ENCODE measurements at places on chromosomes 1 and 21.
A peak's percentile ranks its signal among the peaks of the same experiment; 100 is the strongest.

GRCh38 chr21:34908419-34909055 is 140.6 kb downstream of the RUNX1 start:
- DNase-seq: no peak

GRCh38 chr1:193538680-193539079 is 352.3 kb upstream of the B3GALT2 start:
- no peak for DNase-seq

GRCh38 chr1:13663969-13664368 is 36.0 kb upstream of the PRDM2 start:
- no peak for DNase-seq

- no peak for DNase-seq
Measured at GRCh38 chr1:212621949-212622305, 13.4 kb downstream of the ATF3 start.

DNA sequence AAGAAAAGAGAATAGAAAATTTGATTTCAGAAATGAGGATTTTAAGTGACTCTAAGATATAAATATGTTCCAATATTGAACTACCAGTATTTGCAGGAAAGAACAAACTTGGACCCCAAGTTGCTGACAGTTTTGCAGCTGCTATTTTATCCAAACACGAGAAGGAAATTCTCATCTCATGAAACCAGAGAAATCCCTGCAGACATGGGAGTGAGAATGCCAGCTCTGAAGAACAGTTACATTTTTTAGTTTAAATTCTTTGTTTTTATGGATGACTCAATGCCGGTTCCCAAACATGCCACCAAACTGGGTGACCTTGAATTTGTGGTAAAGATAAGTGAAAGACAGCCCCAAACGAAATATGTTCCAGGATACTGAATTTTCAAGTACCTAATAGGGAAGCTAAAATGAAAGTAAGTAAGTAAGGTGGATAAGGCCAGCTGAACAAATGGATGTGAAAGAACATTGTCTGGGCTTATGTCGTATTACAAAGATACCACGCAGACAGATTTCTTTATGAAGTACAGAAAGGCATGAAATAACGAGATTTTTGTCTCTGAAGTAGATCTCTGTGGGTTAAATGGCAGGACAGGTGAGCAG is 19.9 kb downstream of the TLR5 start:
- no peak for DNase-seq

DNA sequence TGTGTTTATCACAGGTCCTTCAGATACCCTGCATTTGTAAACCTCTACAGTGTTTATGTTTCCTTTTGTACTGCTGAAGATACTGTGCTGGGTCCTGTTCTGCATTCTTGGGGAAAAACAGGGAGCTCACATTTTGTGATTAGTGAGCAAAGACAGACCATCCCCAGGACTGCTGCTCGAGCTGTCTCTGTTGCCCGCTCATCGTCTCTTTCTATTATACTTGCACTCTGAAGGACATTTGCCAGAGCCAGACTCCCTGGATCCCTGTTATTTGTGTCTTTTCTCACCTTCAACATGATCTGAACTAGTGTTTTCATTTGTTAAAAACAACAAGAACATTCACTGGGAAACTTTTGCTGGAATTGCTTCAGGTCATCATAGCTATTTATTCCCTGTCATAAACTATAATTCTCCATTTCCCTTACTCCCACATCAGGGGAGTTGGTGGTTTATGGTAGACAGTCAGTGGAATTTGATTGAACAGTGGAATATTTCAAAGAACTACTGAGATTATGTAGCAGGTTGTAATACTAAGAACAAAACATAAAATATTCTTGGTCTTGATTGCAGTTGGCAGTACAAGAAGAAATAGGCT is 53.0 kb downstream of the PRRX1 start:
- no peak for DNase-seq

GRCh38 chr1:99005537-99005942 is 879 bp upstream of the PLPPR5 start:
- no peak for DNase-seq

DNA sequence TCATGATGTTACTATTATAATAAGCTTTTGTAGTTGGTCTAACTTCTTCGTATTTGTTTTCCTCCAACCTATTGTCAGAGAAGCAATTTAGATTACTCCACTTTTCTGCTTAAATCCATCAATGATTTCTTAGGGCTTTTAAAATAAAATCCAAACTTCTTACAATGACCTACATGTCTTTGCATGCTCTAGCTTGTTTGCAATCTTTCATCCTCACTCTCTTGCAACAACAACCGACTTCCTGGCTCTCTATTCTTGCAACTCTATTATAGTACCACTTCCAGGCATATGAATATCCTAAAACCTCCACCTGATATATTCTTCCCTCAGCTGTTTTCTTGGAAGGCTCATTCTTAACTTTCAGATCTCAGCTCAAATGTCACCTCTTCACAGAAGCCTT is 1288.7 kb downstream of the PLA2G4A start:
- DNase-seq: no peak

- peak; percentile 81 for DNase-seq
Measured at GRCh38 chr1:167454894-167455785, 63.2 kb downstream of the CD247 start.

DNA sequence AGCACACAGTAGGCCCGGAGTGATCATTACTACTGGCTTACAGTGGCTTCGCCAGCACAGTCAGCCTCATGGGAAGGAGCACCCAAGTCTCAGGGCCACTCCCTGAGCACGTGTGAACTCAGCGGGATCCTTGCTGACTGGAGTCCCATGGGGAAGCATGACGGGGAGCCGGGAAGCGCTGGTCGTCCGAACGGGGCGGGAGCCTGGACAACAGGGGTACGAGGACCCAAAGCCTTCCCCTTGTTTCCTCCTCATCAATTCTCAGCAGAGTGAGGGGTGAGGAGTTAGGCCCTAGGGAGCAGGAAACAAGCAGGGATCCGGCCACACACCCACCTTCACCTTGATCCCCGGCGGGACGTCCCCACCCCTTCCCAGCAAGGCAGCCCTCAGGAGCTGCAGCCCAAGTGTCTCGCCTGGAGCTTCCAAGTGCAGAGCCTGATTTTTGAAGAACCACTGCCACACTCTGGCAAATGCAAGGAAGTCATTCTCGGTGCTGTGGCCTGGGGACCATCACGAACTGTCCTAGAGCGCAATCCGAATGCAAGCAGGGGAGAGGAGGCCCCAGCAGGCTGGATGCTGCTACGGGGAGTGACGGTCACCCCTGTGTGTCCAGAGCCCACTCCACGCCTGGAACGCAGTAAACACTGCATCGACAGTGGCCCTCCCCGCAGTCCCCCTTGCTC is 35.5 kb downstream of the TOMM20 start:
- no peak for DNase-seq

DNA sequence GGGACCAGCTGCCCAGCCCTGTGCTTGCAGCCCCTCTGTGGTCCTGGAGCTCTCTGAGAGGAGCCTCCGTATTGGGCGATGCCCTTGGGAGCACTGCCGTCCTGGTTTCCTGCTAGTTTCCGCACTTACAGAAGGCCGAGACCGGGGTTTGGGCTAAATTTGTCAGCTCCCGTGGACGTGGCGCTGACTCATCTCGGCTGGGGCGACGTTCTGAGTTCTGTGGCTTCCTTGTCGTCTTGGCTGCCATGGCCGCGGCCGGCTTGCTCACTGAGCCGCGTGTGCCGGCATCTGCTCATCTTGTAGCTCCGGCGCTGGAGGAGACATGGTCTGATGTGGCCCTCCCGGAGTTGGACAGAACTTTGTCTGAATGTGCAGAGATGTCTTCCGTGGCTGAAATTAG is 64.9 kb downstream of the PCNT start:
- DNase-seq: no peak

- DNase-seq: no peak
Measured at GRCh38 chr1:155645648-155646047, 35.6 kb downstream of the MSTO1 start.

GRCh38 chr1:168803806-168804510 is 75.0 kb upstream of the DPT start:
- no peak for DNase-seq

- DNase-seq: no peak
Measured at GRCh38 chr1:42740851-42741580, 980 bp upstream of the CLDN19 start.

DNA sequence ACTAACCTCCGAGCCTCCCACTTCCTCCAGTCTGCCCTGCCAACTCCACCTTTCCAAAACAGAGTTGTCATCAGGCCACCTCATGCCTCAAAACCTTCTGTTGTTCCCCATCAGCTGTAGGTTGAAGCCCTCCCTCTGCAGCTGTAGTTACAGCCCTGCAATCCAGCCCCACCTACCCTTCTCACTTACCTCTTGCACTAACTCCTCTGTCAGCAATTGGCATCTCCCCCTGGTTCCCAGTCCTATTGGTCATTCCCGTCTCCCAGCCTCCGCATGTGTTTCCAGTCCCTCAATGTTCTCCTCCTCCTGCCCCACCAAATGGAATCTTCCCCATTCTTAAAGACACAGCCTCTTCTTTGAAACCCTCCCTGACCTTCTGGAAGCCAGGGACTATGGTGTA is 100.1 kb upstream of the GCLM start:
- DNase-seq: no peak

- no peak for DNase-seq
Measured at GRCh38 chr1:204751883-204752687, 66.5 kb upstream of the LRRN2 start.

Measured in activated CD4-positive, alpha-beta T cell treated with anti-CD3 and anti-CD28 coated beads, Interleukin-2, amount 50 U/mL, for 16 hours (primary cell).